CD8-positive, alpha-beta T cell (primary cell): ENCODE measurements at places on chromosomes 11 and 22.

DNA sequence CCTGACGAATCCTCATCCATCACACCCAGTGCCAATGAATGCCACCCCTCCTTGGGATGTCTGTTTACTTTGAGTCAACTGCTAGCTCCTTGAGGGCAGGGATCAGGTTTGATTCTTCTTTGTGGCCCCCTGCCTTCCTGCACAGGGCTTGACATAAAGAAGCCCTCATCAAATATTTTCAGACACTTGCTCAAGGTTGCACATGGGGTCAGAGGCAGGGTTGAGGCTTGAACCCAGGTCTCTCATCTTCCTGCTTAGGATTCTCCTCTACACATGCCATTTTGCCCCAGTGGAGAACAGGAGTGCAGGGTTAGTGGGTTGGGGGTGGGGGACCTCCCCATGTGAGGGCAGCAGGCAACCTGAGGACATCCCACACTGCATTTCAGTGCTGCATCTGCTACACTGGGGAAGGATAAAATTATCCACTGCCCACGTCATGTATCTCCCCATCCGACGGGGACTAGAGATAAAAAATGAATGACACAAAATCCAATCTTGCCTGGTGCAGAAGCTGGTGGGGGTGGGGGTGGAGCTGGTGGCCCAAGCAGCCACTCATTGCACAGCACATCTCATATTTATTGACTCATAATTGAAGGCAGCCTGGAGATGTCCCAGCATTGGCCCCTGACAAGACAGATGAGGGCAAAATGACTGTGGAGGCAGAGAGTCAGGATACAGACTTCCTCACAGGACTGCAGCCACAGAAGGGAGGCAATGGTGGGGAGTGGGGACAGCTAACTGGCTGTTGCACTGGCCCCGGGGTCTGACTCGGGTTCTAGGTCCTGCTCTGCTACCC is 41.3 kb downstream of the NEU3 start:
- no peak for DNase-seq

GRCh38 chr22:19061471-19062138 is 60.6 kb downstream of the DGCR2 start:
- DNase-seq: no peak

DNA sequence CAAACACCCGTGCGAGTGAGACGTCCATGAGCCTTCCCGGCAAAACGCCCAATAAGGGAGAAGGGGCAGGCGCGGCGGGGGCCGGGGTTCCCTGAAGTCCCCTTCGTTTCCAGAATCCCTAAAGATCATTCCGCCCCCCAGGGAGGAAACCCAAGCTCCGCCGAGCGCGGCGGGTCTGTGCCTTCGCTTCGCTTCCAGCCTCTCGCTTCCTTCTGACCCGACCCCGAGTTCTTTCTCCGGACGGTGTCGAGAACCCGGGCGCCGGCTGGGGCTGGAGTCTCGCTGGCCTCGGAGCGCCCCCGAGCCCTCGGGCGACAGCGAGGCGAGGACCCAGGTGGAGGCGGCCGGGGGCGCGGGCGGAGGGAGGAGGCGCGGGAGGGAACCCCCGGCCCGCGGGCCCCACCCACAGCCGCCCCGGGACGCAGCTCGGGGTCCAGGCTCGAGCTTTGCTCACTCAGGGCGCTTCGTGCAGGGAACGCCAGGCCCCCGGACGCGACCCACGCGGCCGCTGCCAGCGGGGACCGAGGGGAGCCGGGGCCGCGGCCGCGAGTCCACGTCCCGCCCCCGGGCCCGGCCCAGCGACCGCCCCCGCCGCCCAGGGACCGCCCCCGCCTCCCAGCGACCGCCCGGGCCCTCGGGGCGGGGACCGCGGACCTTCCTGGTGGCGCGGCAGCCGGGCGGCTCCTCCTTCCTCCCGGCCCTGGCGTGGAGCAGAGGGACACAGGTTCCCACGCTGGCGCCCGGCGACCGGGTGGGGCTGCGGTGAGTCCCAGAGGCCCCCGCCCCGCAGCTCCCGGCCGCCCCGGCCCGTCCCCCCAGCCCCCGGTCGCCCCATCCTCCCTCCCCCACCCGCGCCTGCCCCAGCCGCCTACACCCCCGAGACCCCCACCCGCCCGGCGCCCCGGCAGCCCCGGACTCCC is at the start of gene PGGHG:
TSS of gene PGGHG (plus strand) at position 649 of the 920 bp plus-strand sequence. CDS start 691 bp downstream, outside the sequence.
- peak; percentile 76 for DNase-seq

- DNase-seq: no peak
Observed at GRCh38 chr11:78525720-78526119, 48.9 kb downstream of the NARS2 start.

DNA sequence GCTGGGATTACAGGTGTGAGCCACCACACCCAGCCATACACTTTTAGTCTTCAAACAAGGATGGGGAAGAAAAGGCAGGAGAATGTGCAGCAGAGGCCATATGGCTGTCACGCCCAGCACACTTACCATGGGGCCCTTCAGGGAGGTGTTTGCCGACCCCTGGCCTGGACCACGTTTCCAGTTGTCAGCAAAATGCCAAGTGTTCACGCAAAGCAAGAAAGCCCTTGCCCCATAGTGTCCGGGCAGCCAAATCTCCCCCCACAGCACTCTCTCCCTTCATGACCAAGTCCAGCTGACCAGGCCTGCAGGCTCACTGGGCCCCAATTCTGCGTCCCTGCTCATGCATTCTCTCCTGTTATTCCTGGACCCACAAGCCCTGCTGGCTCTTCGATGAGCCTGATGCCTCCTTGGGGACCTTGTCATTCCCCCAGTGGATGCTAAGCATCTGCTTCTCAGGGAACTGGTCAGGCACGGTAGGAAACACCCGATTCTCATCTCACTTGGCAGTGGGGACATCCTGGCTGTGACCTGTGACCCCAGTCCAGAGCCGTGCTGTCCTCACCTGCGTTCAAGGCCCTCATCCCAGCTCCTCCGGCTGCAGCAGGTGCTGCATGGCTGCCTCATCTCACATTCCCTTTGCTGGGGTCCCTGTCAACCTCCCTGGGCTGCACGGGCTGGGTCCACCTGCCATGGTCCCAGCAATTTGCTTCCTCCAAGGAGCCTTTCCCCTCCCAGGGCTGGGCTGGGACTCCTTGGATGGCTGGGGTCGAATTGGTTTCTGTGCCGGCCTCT is 96.4 kb downstream of the CTTN start:
- no peak for DNase-seq

DNA sequence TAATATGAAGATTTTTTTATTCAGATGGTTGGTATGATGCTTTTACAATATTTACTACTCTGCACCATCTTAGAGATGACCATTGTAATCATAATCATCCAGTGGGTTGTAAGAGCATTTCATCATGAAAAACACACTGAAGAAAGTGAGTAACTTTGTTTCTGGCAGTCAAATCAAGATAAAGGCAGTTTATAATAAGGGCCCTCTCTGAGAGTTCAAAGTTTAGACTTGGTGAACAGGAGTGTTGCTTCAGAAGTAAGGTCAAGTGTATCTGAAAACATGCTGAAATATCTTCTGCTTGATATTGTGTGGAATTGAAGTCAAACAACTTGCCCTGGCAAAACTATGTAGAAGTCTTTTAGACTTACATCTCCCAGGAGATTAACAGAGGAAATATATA is 19.5 kb upstream of the MS4A8 start:
- DNase-seq: no peak

GRCh38 chr11:73157101-73158010 is 15.2 kb upstream of the FCHSD2 start:
- no peak for DNase-seq

DNA sequence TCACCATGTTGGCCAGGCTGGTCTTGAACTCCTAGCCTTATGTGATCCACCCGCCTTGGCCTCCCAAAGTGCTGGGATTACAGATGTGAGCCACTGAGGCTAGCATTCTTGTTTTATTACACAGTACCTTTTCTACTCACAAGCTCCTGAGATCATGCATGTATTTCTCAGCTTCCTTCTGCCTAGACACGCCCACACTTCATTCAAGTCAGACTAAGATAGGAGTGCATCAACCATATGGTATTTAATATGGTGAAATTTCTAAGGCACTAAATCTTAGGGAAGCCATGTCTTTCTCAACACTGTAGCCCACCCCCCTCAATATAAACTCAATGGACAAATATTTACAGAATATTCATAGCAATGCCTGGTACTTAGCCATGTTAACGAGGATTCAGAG is 62.1 kb downstream of the SLC25A17 start:
- DNase-seq: no peak

DNA sequence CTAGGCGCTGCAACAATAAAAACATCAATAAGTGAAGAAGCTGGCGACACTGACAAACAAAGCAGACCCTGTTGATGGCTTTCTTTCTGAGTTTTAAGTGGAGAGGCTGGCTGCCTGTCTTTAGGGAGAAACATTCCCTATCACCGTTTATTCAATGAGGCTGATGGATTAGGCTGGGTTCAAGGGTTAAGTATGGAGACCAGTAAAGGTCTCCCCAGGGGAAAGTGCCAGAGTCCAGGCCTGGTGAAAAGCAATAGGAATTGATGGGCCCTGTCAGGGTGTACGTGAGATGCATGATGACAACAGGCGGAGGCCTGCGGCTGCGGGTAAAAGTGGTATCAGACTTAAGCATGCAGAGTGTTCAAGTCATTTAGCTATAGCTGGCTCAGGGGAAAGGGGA is 102.6 kb downstream of the ALX4 start:
- DNase-seq: no peak

DNA sequence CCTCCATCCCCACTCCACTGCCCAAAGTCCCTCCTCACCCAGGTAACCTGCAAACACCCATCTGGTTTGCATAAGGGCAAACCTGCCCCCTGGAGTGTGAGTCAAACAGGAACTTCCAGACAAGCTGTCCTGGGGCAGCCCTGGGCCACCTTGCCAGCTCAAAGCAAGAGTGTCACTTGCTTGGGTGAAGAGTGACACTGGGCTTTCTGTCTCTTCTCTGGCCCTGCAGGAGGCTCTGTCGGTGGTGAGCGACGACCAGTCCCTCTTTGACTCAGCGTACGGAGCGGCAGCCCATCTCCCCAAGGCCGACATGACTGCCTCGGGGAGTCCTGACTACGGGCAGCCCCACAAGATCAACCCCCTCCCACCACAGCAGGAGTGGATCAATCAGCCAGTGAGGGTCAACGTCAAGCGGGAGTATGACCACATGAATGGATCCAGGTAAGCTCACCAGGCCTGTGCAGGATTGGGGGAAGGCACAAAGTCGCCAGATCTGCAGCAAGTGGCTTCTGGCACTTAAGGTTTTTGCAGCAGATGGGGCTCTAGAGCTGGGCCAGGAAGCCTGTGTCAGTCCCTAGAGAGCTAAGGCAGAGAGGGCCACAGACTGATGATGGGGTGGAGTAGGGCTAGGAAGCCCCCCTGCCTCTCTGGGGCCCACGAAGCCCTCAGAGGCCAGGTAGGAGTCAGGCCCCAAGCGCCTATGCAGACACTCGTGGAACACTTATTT is 64.2 kb downstream of the FLI1 start:
- no peak for DNase-seq

DNA sequence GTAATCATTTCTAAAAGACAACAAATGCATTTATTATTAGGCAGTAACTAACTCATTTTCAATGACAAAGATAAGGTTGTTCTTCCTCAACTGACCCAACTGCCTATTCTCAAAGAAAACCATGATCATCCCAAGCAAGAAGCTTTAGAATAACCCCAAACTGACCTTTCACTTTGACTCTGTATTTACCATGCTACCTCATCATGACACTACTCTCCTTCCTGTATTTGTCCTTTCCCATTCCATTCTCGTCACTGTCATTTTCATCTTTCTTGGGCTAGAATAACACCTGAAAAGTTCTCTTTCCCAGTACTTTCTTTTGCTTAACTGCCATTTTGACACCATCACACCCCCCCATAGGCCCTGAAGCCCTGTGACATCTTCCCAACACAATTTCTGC is 48.3 kb downstream of the TCF20 start:
- DNase-seq: no peak

DNA sequence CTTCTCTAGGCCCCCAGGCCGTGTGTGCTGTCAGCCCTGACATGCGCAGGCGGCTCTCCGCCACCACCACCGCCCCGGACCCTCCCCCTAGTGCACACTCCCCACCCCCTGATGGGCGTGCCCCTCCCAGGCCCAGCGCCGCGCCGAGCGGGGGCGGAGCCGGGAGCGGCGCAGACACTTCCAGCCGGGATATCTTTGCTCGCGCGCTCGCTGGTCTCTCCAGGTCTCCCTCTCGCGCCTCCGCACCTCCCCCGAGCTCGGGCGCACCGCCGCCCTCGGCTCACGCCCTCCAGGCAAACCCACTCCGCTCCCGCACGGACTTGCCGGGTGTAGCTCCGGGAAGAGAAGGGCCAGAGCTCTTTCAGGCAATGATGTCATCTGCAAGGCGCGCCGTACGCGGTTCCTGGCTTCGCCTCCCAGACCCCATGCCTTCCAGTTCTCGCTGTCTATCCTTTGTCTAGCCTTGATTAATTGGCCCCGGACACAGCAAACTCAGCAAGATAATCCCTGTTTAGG is at the start of gene SCN3B:
TSS of gene SCN3B (minus strand) at position 59 of the 516 bp plus-strand sequence. CDS start 823 bp downstream, outside the sequence.
- peak; percentile 9 for DNase-seq

GRCh38 chr22:38403812-38404211 is 51.2 kb downstream of the KCNJ4 start:
- DNase-seq: no peak

DNA sequence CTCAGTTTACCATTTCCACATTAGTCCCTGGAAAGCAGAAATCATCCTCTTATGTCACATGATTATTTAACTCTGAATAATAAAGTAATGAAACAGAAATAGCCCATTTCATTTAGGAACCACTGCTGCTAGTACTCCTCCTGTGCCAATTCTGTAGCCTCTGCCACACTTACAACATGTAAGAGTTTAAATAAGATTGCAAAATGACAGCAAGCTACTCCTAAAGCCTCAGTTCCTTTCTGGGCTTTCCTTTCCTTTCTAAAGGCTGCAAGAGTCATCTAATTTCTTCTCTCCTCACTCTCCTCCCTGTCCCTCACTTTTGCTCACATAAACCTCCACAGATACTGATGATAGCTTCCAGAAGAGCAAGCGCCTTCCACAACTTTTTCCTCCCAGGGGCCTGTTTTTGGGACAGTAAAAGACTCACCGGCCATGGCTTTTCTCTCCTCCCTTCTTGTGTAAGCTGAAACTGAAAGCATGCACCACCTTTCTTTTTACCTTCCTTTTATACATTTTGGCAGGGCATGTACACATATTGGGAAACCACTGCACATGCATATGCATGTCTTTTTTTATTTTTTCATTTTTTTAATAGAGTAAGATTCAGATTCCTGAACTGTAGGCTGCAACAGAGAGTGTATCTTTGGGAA is 38.5 kb downstream of the CARD18 start:
- DNase-seq: no peak

- DNase-seq: no peak
Observed at GRCh38 chr22:37442135-37442534, 14.9 kb upstream of the ELFN2 start.
